ENCODE measurements at places on chromosomes 13 and 19.

DNA sequence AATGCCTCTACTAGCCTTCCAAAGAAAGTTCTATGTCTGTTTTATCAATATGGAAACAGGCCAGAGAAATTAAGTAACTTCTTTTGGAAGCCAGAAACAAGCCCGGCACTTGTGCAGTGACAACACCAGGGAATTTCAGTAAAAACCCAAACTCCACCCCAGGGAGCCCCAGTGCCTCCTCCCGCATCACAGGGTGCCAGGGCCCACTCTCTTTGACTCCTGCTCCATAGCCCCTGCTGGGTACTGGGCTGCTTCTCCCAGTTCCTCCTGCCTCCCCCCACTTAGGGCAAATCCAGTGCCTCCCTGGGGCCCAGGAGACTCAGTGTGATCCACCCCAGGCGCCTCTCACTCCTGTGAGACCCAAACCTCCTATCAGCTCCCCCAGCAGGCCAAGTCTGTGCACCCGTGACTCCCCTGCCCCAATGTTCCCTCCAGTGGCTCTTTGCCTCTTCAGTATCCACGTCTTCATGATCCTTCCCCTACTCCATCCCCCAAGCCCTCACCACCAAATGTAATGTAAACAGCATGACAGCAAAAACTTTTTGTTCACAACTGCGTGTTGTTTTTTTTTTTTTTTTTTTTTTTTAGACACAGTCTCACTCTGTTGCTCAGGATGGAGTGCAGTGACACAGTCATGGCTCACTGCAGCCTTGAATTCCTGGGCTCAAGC, 2.3 kb upstream of the FFAR3 start:
- no peak for DNase-seq

DNA sequence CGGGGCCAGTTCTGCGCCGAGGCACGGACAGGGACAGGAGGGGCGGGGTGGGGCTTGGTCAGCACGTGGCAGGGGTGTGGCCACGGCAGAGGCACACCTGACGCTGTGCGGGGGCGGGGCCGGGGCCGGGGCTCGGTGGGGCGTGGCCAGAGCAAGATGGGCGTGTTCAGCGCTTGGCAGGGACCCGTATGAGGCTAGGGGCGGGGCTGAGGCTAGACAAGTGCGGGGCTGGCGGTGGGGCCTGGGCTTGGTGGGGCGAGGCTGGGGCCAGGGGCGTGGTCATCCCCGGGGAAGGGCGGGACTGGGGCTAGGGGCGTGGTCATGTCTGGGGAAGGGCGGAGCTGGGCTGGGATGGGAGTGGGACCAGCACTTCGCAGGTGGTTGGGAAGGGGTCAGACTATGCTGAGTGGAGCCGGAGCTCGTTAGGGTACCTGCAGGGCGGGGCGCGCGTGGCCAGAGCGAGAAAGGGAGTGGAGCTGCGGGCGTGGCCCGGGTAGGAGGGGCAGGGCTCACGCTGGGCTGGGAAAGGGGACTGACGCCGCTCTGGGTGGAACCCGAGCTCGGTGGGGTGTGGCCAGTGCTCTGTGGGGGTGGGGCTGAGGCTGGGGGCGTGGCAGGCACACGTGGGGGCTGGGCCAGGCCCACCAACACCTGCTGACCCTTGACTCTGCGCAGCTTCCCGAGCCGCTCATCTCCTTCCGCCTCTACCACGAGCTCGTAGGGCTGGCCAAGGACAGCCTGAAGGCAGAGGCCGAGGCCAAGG, 12.8 kb downstream of the POLR2E start:
- DNase-seq = peak; percentile 87

DNA sequence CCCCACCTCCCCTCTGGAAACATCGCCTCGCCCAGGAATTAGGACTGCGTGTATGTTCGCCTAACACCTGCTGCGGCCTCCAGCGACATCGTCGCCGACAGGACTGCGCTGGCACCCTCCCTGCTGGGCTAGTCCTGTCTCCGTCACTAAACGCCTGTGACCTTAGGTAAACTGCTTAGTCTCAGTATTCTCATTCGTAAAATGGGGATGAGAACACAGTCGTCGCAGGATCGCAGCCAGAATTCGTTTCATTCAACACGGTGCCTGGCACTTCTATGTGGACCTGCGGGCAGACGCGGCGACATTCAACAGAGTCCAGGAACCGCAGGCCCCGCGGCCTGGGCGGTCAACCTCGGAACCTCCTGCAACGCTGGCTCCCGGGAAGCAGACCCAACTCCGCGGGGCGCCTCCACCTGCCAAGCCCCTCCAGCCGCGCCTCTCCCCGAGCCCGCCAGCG, 485 bp downstream of the CRYL1 start:
- peak; percentile 1 for DNase-seq

DNA sequence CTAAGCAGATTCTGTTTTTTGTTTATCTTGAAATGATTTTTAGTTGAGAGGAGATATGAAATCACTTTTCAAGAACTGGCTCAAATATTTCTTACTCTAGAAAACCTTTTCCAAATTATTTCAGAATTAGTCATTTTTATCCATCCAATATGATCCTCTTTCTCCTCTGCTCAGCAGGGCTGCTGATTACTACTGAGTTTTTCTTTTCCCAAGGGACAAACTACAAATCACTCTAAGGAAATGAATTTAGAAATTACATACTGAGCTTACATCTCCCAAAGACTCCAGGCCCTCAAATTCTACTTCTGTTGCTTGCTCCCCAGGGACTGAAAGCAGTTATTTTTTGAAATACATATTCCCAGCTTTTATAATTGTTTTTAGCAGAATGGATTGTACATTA, 87.4 kb upstream of the UFM1 start:
- DNase-seq = no peak

GRCh38 chr19:48671446-48671995, 1.3 kb downstream of the NTN5 start:
- DNase-seq = no peak

- DNase-seq = no peak
Observed at GRCh38 chr19:32971012-32971595, 654 bp downstream of the CEP89 start.

GRCh38 chr13:112113348-112113747, 46.4 kb downstream of the SOX1 start:
- no peak for DNase-seq

DNA sequence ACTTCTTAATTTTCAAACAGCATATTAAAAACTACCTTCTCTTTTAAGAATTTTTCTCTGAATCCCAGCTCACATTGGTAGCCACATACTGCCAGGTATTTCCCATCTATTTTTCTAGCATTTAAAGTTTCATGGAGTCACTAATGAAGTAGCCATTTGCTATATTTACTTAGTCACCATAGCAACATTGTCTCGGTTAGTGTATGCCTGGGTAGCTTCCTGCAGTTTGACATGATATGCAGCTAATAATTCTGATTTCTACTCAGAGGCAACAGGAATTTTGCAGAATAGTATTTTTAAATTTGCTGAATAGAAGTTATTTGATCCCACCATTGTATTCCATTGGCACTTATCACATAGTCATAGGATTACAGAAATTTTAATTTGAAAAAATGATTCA, 30.9 kb upstream of the KCTD4 start:
- DNase-seq = no peak

- DNase-seq = no peak
Observed at GRCh38 chr13:43688227-43688907, 98.4 kb downstream of the ENOX1 start.

- DNase-seq = peak; percentile 49
Observed at GRCh38 chr13:48731957-48732569, 78.3 kb downstream of the CYSLTR2 start.

DNA sequence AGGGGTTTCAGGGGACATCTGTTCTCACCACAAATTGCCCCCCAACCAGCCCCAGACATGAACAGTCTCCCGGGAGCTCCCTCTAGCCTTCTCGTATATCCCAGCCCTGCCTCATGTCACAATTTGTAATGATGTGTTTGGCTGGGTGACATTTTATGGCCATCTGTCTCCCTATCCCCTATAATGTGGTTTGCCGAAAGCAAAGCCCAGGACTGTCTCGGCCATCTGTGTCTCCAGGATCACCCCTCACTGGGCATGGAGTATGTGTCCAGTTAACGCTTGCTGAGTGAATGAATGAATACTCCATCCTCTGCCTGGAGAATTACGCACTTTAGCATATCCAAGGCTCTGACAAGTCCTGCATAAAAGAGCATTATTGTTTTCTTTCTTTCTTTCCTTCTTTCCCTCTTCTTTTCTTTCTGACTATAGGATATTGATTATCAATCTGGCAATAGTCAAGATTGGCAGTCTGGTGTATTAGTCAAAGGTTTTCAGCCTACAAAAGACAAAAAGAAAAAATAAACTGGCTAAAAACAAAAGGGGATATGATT, 15.1 kb downstream of the HPN start:
- no peak for DNase-seq

DNA sequence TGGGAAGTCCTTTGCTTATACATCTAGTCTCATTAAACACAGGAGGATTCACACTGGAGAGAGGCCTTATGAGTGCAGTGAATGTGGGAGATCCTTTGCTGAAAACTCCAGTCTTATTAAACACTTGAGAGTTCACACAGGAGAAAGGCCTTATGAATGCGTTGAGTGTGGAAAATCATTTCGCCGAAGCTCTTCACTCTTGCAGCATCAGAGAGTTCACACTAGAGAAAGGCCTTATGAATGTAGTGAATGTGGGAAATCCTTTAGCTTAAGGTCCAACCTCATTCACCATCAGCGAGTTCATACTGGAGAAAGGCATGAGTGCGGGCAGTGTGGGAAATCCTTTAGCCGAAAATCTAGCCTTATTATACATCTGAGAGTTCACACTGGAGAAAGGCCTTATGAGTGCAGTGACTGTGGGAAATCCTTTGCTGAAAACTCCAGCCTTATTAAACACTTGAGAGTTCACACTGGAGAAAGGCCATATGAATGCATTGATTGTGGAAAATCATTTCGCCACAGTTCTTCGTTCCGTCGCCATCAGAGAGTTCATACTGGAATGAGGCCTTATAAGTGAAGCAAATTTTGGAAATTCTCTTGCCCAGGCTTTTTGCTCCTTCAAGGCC, 9.9 kb downstream of the ZNF586 start:
- no peak for DNase-seq

DNA sequence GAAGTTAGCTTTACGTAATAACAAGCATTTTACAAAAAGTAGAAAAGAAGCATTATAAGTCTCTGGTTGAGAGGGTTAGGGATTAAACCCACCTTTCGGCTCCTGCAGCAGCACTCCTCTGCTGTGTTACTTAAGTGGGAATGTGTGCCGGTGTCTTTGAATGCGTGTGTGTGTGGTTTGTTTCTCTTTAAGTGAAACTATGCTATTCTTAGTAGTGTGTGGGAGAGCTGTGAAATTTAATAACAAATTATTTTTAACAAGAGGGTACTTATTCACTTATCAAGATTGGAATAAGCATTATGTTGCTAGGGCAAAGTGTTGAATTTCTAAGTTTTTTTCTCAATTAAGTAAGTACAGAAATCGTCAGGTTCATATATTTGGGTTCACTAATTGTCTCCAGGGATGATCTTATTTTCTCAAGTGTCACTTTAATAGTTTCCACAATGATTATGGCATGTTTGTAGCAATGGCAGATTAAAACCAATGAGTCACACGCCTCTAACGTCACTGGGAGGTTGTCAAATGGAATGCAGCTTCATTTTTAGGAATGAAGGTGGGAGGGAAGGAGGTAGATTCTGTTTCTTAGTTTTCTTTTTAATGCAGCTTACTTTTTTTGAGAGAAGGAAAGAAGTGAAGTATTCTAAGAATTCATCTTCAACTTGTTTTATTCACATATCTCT, 151.3 kb downstream of the LMO7 start:
- no peak for DNase-seq

- DNase-seq = no peak
Observed at GRCh38 chr19:1629256-1629808, 23.1 kb downstream of the TCF3 start.

DNA sequence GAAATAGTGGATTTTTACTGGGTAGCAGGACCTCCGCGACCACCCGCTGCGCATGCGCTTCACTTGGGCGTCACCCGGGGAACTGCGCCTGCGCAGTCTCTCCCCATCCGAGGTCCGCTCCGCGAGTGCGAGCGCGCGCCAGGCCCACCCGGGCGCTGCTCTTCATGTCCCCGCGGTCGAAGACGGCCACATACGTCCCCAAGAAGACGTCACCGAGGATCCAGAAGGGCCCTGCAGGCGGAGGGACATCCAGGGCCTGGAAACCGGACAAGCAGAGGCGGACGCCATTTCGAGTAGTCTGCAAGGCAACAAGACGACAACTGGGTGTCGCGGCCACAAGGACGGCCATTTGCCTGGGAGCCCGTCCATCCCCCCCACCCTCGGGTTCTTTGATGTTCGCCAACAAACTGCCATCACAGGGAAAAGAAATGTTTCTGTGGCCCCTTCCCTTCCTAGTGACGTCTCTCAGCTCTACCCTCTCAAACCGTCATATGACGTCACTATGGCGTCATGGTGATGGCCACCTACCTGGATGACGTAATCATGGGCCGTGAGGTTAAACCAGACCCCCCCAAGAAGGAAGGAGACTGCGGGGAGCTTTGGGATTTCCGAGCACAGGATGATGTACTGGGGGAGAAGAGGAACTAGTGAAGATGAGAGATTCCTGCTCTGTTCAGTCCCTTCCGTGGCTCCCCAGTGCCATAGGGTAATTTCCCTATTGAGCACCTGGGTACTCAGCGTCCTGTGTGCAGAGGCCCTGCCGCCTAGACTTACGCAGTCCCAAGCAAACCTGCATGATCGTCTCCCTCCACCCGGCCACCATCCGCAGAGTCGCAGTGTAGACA, 6.7 kb downstream of the NAPSA start:
- DNase-seq = peak; percentile 76

DNA sequence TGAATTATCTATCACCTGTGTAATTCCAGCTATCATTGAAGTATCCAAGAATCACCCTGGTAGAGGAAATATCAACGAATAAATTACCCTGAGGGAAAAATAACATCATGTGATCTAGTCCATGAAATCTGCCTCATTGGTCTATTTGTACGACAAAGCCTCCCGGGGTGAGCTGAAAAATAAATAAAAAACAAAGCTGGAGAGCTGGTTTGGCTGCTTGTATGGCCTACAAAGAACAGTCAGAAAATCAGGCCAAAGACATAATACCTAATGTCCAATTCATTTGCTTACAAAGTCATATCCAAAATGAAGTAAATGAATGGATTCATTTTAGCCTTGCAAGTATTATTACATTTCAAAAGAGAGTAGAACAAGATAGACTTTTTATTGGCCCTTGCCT, 449.9 kb downstream of the KLF12 start:
- no peak for DNase-seq

- no peak for DNase-seq
Observed at GRCh38 chr19:17968362-17968761, 1.5 kb downstream of the KCNN1 start.

GRCh38 chr19:38034492-38034860, 127.5 kb downstream of the SIPA1L3 start:
- DNase-seq = no peak

- DNase-seq = no peak
Observed at GRCh38 chr13:23966691-23967615, 69.7 kb upstream of the C1QTNF9B start.

GRCh38 chr19:32802840-32803239, 66.7 kb downstream of the SLC7A9 start:
- no peak for DNase-seq

- DNase-seq = no peak
Observed at GRCh38 chr19:16337809-16338469, 13.3 kb downstream of the KLF2 start.

- DNase-seq = no peak
Observed at GRCh38 chr13:25971047-25971446, 80.8 kb downstream of the SHISA2 start.
